Vagina (tissue), 2 donors: ENCODE measurements at places on chromosomes 7 and 10.

- no peak for DNase-seq
These were observed 87.7 kb downstream of the TNS3 start for GRCh38 chr7:47493976-47494911.

DNA sequence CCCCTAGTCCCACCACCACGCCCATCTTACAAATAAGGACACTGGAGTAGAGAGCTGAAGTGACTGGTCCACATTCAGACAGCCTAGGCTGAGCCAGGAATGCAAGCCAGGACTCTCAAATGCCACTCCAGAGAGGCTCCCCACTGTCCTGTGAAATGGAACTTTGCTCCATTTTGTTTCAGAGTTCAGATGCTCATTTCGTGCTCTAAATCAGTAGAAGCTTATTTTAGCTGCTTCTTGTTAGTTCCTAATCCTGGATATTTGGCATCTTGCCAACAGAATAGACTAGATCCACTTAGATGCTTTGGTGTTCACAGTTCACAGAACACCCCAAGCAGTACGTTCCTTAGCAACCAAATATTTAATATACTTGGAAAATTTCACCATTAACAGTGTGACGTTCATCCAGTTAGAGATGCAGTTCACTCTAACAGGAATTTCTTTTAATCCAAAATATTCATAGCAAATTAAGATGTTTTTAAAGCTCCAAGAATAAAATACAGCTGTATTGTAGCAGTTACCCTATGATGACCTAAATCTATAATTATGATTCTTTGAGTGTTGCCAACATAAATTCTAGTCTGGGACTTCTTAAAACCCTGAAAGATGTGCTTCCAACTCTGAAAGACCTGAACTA lies 7.3 kb downstream of the MMP21 start:
- DNase-seq: no peak

DNA sequence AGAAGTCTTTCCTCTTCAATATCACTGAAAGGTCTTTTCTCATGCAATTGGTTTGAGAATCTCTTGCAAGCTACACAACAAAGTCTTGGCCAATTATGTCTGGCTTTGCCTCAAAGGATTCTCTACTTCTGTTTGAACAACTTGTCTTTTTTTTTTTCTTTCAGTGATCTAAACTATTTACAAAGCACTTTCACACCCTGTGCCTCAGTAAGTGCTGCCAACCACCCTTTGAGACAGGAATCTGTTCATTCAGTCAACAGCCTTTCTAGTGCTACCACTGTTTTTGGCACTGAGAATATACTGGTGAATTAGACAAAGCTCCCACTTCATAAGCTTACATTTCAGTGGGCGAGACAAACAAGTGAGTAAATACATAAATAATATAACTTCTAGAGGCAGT lies 26.9 kb upstream of the SDK1 start:
- no peak for DNase-seq

GRCh38 chr10:16662923-16663322 lies 141.2 kb upstream of the C1QL3 start:
- no peak for DNase-seq

- no peak for DNase-seq
These were observed 25.5 kb downstream of the SKIDA1 start for GRCh38 chr10:21499701-21500577.

- DNase-seq: no peak
These were observed 2.0 kb downstream of the SOSTDC1 start for GRCh38 chr7:16463520-16463919.

DNA sequence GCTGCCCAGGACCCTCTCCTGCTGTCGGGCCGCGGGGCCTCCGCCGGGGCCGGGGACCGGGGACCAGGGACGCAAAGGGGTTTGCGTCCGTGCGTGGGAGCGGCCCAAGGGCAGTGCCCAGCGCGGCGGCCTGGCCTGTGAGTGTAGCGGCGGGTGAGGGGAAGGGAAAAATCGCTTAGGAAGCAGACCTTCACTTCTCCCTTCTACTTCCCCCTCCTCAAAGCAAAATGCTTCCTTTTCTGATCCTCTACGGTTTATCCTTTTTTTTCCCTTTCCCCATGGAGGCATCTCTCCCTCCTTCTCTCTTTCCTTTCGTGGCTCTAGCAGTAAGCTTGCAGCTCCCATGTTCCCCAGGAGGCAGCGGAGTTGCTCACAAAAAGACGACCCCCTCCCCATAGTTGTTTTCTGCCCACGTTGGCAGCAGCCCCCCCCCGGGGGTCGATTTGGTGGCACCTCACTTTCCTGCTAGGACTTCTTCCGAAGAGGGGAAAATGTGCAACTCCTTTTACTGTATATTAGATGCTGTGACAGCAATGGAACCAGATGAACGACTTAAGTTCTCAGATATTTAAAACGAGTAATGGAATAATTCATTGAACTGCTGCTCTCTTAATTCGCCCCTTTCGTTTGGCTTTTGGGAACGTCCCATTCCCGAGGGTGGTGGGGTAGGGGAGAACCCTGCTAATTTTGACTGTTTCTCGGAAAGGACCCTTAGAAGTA lies 724 bp downstream of the CAPZA2 start:
- no peak for DNase-seq

GRCh38 chr7:22654831-22655230 lies 72.2 kb upstream of the IL6 start:
- DNase-seq: no peak

GRCh38 chr7:66880053-66880452 lies 41.0 kb upstream of the TMEM248 start:
- no peak for DNase-seq

GRCh38 chr7:122212754-122213153 lies 68.7 kb upstream of the AASS start:
- no peak for DNase-seq

GRCh38 chr7:82605247-82605864 lies 161.8 kb upstream of the CACNA2D1 start:
- no peak for DNase-seq

DNA sequence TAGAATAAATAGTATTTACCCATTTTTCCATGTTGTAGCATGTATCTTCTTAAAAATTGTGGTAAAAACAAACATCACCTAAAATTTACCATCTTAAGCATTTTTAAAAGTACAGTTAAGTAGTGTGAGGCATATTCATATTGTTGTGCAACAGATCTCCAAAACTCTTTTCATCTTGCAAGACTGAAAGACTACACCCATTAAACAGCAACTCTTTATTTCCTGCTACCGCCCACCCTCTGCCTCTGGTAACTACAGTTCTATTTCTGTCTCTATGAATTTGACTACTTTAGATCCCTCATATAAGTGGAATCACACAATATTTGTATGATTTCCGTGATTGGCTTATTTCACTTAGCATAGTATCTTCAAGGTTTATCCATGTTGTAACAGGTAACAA lies 40.0 kb upstream of the AGBL3 start:
- DNase-seq: no peak

GRCh38 chr10:103640436-103641181 lies 147.1 kb downstream of the NEURL1 start:
- no peak for DNase-seq

DNA sequence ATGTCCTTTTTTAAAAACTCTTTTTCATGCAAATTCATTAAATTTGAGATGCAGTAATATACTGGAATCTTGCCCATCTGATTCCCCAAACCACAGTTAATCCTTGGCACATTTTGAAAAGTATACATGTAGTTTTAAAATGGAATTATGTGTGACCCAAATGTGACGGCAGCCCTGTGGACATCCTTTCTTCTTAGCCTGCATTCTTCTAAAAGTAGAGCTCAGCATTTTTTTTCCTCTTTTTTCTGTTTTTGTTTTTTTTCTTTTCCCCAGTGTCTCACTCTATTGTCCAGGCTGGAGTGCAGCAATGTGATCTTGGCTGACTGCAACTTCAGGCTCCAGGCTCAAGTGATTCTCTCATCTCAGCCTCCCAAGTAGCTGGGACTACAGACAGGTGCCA lies 338.9 kb downstream of the GALNT17 start:
- DNase-seq: no peak

- no peak for DNase-seq
These were observed 14.1 kb downstream of the BRI3 start for GRCh38 chr7:98295467-98296192.

- DNase-seq: no peak
These were observed 144.0 kb downstream of the PLPP4 start for GRCh38 chr10:120600871-120601649.

DNA sequence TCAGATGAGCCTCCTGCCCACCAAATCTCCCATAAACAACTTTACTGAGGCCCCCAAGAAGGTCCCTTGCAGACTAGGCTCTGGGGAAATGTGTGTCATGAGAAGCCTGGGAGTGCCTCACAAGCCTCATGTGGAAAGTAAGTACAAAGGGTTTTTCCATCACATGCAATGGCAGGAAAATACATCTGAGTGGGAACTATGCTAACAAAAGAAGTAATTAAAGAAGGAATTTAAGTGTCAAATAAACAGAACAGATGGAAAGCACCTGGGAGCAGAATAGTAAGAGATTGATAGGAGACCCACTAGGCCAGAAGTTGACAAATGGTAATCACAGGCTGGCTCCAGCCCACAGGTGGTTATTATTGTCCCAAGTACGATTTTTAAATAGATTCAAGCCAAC lies 20.5 kb downstream of the GSAP start:
- DNase-seq: no peak

- DNase-seq: no peak
These were observed 150.4 kb downstream of the DPY19L1 start for GRCh38 chr7:34886856-34887255.

GRCh38 chr7:96321658-96322372 lies at the start of gene SLC25A13:
SLC25A13 (minus strand) TSS chr7:96322098; CDS start chr7:96321956, 142 bp downstream.
- peak; percentile 94 for DNase-seq

DNA sequence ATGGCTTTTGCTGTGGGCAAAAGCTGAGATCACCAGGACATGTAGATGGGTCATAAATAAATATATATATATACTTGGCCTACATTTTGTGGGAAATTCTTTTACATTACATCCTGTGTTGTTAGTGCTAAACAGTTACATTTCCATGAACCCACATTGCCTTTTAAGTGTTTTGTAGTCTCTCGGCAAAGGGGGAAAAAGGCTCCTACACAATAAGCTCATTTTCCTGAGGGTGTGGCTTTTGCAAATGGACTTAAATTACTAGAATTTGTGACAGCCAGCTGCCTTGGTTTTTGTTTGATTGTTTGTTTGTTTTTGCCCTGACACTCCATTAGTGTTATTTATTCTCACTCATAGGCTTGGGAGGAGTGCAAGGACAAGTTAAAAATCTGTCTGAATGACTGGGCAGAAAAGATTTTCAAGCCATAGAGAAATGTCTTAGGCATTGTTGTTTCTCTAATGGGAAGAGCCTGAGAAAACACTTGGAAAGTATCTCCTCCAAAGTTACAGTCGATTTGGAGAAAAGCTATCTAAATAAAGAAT lies 128.8 kb downstream of the DGKB start:
- no peak for DNase-seq

GRCh38 chr10:133379152-133379800 lies at the start of gene PAOX:
PAOX (plus strand) TSS chr10:133379262; CDS start chr10:133379317, 55 bp downstream.
- no peak for DNase-seq
